Activated CD8-positive, alpha-beta memory T cell treated with anti-CD3 and anti-CD28 coated beads, Interleukin-2, amount 10 ng/mL, durations not matched to agents 7 days and 5 days (primary cell): ENCODE measurements at places on chromosomes 2 and 18. TPM values are rescaled to one million over a fixed set of nuclear protein-coding genes. Genes with fewer than 3 reads are reported as not detected.

- DNase-seq, result no peak
Measured at GRCh38 chr18:55249550-55249949, 290.3 kb upstream of the CCDC68 start.

- DNase-seq, result no peak
Measured at GRCh38 chr2:23273786-23274185, 111.2 kb upstream of the KLHL29 start.

DNA sequence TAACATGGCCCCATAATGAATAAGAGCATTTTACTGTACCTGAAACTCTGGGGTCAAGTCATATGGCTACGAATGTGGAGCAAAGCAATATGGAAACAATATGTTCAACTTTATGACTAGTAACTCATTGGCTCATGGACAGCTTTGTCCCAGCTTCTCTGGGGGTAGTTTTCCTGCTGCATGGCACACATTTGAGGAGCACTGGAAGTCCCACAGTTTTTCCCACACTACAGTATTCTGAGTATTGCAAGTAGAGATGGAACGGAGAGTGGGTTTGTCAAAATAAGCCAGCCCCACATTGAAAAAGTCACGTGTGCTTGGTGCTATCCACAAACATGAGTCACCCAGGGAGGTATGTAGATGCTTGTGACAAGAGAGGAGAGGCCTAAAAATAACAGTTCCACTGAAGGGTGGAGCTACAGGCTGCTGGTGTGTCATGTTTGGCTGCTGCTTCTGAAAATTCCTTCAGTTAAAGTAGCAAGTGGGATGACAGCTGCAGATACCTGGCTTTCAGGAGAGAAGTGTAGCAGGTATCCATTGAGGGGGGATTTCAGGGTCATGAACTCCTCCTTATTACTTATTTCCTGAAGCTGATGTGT is 48.2 kb upstream of the CTAGE1 start:
- DNase-seq, result no peak

DNA sequence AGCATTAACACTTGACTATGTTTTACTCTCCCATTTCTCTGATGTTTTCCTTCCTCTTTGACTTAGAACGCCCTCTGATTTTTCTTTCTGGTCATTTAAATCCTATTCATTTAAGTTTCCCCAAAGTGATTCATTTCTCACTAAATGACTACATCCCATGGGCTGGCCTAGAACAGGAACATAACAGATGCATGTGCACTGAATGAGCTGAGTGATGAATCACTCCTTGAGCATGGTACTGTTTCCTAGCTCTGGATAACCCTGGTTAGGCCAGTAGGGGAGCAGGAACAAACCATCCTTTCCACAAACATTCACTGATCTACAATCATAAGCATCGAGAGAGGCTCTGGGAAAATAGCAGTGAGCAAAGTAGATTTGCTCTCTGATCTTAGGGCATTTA is 221.9 kb upstream of the SETBP1 start:
- no peak for DNase-seq

GRCh38 chr2:239132786-239133185 is 268.0 kb downstream of the HDAC4 start:
- no peak for DNase-seq

DNA sequence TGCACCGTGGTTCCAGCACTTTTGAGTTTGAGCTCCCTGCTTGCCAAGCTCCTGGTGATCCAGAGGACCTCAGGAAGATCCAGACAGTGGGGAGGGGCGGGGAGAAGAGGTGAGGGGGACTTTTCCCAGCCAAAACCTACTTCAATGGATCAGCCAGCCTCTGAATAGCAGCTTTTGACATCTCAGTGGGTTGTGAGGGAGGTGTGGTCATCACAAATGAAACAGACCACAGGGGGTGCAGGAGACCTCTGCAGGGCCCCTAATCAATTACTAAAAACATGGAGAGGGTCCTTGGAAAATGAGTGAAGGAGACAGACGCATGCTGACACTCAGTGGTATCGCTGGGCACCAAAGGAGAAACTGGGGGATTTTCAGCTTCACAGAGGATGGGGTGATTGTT is 372.7 kb downstream of the ZNF521 start:
- DNase-seq, result no peak

DNA sequence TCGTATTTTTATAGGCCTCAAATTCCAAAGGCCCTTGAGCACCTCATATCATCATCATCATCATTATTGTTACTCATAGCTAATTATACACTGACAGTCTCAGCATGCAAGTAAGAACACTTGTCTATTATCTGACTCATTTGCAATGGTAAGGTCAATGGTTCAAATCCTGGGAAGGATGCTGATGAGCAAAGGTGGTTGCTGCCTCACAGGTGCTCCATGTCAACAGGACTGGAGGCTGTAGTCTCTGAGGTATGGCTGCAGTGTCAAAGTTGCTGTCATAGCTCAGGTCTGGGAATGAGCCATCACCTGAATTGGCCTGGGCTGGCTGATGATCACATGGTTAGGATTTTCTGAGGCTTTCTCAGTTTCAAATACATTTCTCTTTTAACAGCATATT is 379.3 kb downstream of the BCL11A start:
- DNase-seq, result no peak

DNA sequence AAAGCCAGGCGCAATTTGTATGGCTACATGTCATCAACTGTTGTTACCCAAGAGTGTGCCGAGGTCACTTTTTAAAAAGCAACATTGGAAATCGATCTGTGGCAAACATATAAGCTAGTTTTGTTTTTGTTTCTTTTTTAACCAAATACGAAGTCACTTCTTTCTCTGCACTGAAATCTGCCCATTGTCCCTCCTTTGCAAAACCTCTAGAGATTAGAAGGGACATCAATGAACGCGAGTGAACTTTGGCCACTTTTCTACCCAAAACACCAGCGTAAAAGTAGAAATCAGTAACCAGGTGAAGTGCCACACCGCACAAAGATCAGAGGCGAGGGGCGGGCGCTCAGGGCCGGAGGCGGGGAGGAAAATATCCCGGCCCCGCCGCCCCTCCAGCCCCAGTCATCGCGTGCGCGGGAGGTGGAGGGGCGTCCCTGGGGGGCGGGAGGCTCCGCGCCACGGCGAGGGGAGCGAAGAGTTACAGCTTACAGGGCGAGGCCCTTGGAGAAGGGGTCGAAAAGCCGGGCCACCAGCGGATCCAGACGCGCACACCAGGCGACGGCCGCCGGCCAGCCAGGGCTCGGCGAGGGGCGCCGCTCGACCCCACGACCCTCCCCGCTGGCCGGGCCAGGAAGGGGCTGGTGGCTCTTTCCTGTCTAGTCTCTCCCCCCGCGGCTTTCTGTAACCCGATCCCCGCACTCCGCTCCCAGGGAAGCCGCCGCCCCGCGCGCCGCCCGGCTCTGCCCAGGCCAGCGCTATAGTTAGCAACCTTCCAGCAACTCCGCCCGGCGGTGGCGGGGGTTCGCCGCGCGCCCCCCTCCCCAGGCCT is 993 bp downstream of the RBMS1 start:
- DNase-seq, result peak; percentile 62

- DNase-seq, result peak; percentile 77
Measured at GRCh38 chr2:181275643-181276070, 181.5 kb upstream of the ITGA4 start.

DNA sequence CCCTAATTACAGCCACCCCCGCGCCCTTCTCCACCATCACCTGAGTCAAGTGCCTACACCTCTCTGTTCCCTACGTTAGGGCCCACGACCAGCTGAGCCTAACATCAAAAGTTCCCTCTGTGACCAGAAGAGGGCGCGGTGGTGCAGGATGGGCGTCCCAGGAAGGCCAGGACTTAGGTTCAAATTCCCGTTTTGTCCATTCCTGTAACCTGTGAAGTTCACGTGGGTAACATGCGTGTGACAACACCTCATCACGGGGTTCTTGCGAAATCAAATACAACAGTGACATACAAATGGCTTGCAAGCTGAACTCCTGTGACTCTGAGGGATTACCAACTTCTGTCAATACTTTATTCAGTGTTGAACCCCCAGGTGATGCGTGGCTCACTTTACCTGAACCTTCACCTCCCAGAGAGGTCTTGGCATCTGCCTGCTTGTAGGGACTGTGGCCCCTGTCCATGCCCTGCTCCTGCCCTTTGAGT is 207.9 kb downstream of the ARL4C start:
- DNase-seq, result peak; percentile 83

DNA sequence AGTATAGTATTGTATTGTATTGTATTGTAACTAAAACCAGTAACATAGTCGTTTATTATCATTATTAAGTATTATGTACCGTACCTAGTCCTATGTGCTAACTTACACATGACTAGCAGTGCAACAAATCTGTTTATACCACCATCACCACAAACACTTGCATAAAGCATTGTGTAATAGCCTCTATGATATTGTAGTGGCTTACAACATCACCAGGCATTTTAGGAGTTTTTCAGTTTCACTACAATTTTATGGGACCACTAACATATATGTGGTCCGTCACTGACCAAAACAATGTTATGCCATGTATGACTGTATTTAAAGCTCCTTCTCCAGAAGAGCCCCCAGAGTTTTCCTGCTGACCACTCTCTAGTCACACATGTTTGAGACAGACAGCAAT is 306.2 kb downstream of the SETBP1 start:
- DNase-seq, result no peak

DNA sequence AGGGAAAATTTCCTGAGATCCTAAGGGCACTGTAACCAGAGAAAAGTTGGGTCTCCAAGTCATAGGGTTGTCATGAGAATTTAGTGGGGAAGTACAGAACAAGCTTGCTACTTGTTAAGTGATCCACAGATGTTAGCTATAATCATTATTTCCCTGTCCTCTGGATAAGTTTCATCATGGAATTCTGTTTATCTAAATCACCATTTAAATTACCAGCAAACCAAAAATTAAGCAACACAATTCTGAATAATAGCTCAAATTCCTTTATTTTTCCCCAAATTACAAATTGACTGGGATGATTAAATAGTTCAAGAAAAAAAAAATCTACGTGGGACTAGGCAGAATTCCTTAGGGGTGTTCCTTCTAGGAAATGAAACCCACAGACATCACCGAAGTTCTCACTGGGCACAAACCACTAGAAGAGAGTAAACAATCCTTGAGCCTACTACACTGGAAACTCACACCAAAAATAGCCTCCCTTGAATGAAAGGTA is 159.5 kb downstream of the COL6A3 start:
- no peak for DNase-seq

The GAD1 gene
- 0.68 TPM for total RNA-seq

The FEV gene
- total RNA-seq, result not detected

GRCh38 chr18:13245481-13246000 is 27.0 kb downstream of the LDLRAD4 start:
- DNase-seq, result no peak

GRCh38 chr18:55983433-55983832 is 395.4 kb upstream of the TCF4 start:
- DNase-seq, result no peak

The ATOH8 gene
- 0.40 TPM for total RNA-seq

DNA sequence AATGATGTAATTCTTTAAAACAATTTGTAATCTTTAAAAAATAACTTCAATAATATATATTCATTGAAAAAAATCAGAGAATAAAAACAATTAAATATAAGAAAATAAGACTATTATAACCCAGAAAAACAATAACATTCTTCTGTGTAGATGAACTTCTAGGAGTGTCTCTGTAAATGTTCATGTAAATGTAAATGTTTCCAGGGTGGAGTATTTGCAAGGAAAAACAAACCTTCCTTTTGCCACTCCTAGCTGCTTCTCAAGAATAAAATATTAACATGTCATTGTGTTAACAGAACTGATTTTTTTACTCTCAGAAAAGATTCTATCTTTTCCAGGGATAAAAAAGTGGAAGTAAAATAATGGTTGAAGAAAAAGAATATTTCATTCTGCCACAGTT is 431.9 kb downstream of the PLCL1 start:
- DNase-seq, result no peak

The DYNC1I2 gene
- 49.5 TPM for total RNA-seq

The CFAP65 gene
- total RNA-seq, result not detected

- no peak for DNase-seq
Measured at GRCh38 chr2:120877409-120877808, 141.7 kb downstream of the GLI2 start.

The DCDC2C gene
- total RNA-seq, result not detected

GRCh38 chr18:39360072-39360471 is 1794.5 kb upstream of the CELF4 start:
- no peak for DNase-seq

DNA sequence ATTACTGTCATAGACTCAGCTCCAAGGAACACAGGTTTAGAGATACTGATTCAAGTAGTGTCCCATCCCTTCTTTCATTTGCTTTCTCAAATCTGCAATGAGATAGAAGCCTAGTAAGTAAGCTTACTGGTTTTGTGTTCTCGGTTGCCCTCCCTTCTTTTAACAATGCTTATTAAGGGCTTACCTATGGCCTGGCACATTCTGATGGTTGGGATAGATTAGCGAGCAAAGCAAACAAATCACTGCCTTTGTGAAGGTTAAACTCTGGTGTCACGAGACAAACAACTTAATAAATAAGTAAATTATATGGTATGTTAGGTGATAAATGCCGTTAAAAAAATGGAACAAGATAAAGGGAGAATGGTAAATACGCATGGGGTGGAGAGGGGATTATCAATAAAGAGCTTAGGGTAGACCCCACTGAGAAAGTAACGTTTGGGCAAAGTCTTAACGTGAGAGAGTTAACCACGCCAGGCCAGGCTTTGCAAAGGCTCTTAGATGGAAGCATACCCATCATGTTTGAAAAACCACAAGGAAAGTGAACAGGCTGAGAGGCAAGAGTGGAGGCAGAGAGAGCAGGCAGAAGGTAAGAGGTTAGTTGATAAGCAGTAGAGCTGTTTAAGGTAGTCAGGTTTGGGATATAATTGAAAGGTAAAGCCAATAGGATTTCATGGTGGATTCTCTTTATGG is 31.0 kb downstream of the EIF2AK3 start:
- no peak for DNase-seq

- no peak for DNase-seq
Measured at GRCh38 chr18:60163622-60164021, 209.0 kb downstream of the MC4R start.

DNA sequence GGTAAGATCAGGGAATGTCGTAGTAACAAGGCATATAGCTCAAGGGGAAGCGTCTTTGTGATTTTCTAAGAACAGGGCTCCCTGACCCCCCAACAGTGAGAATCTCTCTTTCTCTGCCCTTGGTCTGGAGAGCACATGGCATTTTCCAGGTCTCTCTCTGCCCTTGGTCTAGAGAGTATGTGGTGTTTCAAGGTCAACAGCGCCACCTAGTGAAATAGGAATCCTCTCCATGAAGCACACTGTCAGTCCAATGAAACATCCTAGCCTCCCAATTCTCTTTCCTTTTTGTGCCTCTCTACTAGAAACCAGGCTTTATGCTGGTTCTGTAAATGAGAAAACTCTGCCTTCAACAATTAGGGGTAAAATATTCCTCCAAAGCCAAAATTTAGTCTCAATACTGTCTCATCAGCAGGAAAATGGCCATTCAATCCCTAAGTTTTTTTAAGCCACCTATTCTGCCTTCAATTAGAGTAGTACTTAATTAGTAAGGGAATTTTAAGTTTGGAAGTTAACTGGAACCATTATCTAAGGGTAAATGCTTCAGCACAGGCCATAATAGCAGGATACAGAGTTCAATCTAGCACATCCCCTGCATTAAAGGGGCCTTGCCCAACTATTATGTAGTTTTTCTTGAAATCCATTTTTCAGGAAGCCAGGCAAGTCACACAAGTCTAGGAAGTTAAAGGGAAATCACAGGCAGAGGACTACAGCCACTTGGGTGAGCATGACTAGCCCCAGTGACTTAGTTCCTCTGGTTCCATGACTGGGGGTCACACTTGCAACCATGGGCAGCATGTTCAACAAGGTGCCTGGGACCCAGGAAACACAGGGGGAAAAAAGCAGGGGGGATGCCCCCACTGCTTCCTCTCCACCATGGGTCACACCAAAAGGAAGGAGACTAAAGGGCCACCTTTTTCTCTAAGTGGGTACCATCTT is 12.4 kb downstream of the DYM start:
- peak; percentile 52 for DNase-seq
